ENCODE measurements at places on chromosomes 11 and 22. TPM values are rescaled to one million over a fixed set of nuclear protein-coding genes. Genes with fewer than 3 reads are reported as not detected.

KRTAP5-11 gene
- not detected for total RNA-seq

MPEG1 gene
- total RNA-seq: not detected

CCDC73 gene
- not detected for total RNA-seq

SYT13 gene
- not detected for total RNA-seq

TRMT112 gene
- total RNA-seq: 356 TPM

MYO18B gene
- total RNA-seq: not detected

AMBRA1 gene
- total RNA-seq: 17.7 TPM

MAPK8IP2 gene
- 2.2 TPM for total RNA-seq

All from MG63 (cell line).